ENCODE measurements at places on chromosomes 2 and 18.

DNA sequence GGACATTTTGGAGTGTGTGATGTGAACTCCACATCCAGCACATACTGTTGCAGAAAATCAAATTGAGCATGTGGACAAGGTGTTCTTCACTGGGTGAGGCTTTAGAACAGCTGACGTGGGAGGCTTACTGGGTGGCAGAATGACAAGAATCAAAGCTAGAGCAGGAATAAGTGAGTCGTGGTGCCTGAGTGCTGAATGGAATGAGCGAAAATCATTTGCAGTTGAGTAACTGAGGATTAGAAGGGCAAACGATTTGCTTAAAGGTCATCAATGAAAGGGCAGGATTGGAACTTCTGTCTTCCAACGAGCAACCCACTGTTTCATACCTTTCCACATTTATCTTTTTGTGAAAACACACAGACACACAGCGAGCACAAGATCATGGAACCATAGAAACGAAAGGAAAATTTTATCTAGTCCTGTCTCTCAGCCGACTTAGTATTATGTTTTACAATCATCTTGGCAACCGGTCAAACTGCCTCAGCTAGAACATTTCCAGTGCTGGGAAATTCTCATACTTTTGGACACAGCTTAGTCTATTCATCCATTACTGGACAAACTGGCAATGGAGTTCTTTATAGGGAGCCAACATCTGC lies 7.2 kb upstream of the DAW1 start:
- DNase-seq, result no peak

DNA sequence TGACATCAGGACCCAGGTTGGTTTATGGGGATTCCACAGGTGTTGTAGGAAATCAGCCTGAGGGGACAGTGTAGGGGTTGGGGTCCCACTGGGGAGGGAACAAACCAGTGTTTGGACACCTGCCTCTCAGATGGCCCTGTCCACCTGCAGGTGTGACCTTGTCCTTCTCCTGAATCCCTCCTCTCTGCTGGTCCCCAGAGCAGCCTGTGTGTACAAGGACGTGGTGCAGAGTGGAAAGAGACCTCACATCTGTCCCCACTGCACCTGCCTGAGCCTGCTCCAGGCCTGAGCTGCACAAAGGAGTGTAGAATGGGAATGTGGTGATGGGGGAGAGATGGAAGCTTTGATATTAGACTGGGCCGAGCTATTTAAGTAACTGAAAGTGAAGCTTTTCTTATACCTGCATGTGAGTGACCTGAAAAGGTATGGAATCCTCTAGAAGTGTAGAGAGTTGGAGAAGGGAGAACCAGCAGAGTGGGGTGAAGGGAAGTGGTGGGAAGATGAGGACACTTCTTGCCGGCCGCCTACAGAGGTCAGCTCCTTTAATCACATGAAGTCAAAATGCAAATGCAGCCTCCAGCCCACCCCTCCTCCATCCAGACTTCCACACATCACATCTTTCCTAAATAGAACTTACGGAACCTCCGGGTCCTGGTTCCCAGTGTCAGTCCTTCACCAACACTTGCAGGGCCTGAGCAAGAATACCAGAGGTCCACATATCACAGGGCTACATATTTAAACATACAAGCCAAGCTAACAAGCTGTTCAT lies 89.3 kb upstream of the SMAD2 start:
- no peak for DNase-seq

- no peak for DNase-seq
Measured at GRCh38 chr2:66528974-66529724, 94.2 kb downstream of the MEIS1 start.

GRCh38 chr2:6966446-6966940 lies 49.3 kb downstream of the RNF144A start:
- no peak for DNase-seq

DNA sequence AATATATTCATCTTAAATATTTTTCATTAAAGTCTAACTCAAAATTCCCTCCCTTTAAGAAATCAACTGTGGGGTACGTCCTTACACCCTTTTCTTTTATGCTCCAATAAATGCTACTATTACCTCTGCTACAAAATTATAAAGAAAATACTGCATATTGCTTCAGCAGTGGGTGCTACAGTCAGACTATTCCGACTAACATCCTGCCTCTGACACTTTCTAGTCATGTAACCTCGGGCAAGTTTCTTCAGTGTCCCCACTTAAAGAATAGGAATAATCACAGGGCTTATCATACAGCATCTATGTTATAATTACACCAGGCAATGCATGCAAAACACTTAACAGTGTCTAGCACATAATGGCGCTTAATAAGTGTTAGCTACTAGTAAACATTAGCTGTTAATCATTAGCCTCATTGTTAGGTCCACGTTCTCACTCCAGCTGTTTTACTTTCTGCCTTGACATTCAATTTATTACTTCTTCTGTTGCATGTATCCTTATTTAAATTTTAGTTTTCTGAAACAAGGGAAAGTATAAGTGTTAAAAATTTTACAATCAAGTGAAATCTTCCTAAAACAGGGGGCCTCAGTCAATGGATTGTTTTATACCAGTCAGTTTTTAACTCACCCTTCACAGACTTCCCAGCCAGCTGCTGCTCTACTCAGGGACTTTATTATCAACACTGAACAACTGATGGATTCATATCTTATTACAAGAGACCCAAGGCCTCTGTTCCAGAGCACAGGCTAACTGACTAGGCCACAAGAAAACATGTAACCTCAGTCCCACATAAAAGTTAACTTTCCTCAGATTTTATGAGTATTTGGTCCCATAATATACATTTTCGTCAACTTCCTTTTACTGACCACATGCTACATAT lies 54.0 kb downstream of the CLASP1 start:
- no peak for DNase-seq

DNA sequence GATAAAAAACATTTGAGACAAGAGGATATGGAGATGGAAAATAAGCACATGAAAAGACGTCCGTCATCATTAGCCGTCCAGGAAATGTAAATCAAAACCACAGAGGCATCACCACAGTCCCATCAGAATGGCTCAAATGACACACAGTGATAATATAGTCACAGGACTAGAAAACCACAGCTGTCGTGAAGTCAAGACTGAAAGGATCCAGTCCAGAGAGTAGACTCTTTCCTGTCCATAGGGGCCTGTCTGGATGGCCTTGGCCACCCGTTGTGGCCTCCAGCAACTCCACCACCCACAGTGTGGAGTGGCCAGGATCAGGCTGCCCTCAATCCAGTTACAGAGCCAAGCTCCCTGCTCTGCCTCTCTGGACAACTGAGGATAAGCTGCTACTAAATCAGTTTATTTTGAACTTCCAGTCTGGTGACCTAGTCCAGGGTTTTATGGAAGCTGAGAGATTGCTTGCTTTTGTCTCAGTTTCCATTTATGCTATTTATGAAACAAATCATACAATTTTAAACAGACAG lies 60.4 kb downstream of the RHOB start:
- no peak for DNase-seq

DNA sequence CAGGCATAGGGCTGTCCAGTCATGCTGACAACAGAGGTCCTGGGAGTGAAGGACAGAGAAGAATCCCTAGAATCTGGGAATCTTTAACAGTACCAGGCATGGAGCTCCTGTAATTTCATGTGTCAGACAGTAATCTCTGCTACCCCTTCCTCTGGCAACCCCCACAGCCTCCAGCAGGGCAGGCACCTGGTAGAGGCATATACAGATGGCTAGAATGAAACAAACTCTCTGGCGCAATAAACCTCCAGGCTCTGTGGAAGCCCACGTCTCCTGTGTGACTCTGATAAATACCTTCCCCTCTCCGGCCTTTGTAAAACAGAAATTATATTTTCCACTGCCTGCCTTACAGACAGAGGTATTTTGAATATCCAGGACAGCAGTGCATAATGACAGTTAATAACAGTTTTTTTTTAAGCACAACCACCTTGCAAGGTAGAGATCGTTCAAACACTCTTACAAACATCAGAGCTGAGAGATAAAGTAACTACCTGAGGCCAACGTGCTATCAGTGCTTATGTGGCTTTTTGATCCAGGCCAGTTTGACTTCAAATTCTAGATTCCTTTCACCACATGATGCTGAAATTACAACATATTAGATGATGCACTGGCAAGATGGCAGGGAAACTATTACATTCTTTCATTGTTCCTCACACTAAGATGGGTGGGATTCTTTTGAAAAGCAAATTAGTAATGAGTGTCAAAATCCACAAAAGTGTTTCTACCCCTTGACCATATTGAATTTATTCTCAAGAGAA lies 47.7 kb upstream of the TMEM247 start:
- DNase-seq, result no peak

DNA sequence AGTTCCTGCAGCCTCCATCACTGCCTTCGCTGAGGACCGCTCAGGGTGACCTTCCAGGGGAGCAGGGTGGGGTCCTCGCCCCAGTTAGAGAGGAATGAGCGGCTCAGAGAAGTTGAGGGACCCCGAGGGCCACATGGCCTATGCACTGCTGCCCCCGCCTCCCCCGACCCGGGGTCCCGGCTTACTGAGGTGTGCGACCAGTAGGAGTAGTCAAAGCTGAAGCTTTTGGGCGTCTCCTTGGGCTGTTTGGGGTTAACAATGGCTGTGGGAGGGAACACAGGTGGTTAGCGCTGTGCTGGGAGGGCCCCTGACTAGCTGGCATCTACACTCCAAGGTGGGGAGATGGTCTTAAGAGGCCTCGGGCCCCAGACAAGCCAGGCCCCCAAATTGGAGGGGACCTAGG lies 31.0 kb downstream of the KIF1A start:
- no peak for DNase-seq

GRCh38 chr18:50194631-50195532 lies at the start of gene MYO5B:
Gene MYO5B (minus strand): TSS chr18:50195147. CDS start chr18:50194793, 354 bp downstream.
- DNase-seq, result peak; percentile 86

- DNase-seq, result no peak
Measured at GRCh38 chr2:26465266-26465925, 12.5 kb downstream of the OTOF start.

DNA sequence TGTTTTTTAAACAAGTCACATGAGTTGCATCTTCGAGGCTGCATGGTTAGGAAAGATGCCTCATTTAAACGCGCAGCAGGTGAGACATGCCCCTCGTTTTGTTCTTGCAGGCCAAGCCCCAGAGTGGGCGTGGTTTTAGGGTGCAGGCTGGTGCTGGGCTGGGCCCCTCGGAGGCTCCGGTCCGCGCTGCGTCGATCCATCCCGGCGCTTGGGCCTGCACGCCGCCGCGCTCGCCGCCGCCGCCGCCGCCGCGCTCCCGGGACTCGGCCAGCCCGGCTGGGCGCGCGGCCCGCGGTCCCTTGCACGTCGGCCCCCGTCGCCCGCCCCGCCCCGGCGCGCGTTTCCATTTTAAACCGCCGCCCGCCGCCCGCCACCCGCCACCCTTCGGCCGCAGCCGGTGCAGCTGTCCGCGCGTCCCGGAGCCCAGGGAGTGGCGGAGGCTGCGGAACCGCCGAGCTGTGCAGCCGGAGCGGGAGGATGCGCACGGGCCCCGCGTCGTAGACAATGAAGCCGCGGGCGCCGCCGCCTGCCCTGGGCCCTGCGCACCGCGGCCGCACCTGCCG lies 175.5 kb downstream of the AGAP1 start:
- DNase-seq, result peak; percentile 94

- no peak for DNase-seq
Measured at GRCh38 chr2:38922902-38923301, 33.2 kb downstream of the ARHGEF33 start.

DNA sequence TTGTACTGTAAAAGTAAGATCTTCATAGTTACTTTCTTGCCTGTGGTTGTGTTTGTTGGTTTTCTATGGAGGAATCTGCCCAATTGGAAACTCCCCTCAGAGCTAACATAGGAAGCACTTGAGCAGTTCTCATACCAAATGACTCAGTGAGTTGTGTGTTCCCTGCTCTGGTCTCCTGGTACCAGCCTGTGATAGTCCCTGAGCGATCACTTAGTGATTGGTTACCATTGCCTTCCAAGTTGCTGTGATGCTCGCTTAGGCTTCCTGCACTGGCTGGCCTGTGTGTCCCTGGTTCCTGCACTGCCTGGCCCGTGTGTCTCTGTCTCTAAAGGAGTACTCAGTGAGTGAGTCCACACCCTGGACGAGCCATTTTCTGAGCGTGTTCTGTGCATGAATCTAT lies 133.0 kb downstream of the MAP4K4 start:
- no peak for DNase-seq

GRCh38 chr2:9288681-9289338 lies 82.2 kb downstream of the ASAP2 start:
- DNase-seq, result no peak

DNA sequence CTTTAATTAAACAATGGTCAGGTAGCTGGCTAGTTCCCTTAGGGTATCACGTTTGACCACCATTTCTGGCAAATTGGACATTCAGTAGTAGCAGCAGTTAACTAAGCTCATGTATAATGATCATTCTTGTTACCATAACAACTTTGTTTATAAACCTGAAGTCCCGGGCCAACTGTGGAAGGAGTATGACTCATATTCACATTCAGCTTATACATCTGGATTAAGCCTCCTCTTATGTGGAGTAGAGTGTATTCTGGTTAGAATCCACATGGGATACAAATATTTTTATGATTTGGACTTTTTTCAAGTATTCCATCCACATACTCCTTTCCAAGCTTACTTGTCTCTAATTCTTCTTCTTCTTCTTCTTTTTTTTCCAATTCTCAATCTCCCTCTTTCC lies 70.3 kb upstream of the ZSWIM2 start:
- DNase-seq, result no peak
